ENCODE measurements at places on chromosomes 5 and 9.

DNA sequence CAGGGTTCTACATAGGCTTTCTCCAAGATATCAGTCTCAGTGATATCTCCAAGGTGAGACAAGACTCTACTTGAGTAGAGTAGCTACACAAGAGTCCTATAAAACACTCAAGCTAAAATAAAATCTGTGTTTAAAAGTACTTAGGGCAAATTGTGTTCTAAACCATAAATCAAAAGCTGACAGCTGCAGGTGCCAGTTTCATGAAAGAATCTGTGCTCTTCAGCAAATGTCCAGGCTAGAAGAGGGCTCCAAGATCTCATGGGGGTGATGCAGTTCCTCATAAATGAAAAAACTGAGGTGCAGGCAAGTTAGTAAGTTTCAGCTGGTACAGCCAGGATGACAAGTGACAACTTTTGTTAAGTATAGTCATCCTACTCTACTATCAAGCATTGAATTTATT is 142.8 kb upstream of the TNPO1 start:
- no peak for DNase-seq

GRCh38 chr5:174990909-174991308 is 266.5 kb downstream of the MSX2 start:
- no peak for DNase-seq

DNA sequence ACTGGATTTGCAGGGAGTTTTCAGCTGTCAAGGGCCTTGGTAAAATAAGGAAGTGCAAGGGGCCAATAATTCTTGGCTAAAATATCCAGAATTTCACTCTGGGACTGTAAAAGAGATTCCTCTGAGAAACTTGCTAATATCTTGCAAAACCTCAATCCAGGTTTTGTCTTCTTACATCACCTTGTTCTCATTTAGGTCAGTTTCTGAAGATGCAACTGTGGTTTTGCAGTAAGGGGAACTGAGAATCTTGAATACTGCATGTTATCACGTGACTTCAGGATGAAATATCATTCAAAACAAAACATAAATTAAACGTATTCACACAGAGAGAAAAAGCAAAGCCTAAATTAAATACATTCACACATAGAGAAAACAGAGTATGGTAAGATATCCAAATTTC is 35.0 kb upstream of the RIC1 start:
- DNase-seq: no peak

GRCh38 chr5:81852291-81853029 is 101.6 kb upstream of the SSBP2 start:
- peak; percentile 70 for DNase-seq

- peak; percentile 89 for DNase-seq
Measured at GRCh38 chr9:133478851-133479711, at the start of gene SLC2A6. Gene SLC2A6, minus strand, starts transcription at chr9:133479099. Its CDS starts 40 bp downstream, at chr9:133479059.

GRCh38 chr5:76641514-76642120 is 18.4 kb upstream of the F2RL2 start:
- DNase-seq: no peak

- DNase-seq: no peak
Measured at GRCh38 chr5:169652057-169652456, 15.0 kb downstream of the DOCK2 start.

DNA sequence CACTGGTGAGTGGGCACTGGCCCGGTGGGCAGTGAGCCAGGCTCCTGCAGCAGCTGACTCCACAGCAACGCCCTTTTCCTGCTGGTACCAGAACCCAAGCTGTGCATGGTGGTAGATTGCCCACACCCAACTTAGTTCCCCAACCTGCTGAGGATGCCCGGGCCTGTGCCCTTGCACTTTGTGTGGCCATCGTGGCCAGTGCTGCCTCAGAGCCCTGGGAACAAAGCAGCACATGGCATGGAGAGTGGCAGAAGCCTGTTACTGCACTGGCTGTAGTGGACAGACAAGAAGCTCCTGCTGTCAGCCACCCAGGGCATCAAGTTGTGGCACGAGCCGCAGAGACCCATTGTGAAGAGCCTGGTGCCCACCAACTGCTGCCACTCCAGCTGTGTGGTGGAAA is 612.9 kb downstream of the DNAH5 start:
- no peak for DNase-seq

GRCh38 chr9:134545215-134545542 is 96.4 kb upstream of the COL5A1 start:
- no peak for DNase-seq
